Germinal center (tissue), 1 donor: ENCODE measurements at places on chromosomes 11 and 22.

- no peak for DNase-seq
Observed at GRCh38 chr22:27537501-27537900, 264.1 kb downstream of the MN1 start.

GRCh38 chr11:35418282-35419183 is 825 bp downstream of the SLC1A2 start:
- no peak for DNase-seq

- DNase-seq = no peak
Observed at GRCh38 chr11:92224407-92225124, at the start of gene FAT3. Gene FAT3 (plus strand): TSS chr11:92224818. CDS start chr11:92352113, 127,295 bp downstream.

- no peak for DNase-seq
Observed at GRCh38 chr11:39806652-39807051, 1652.8 kb downstream of the LRRC4C start.

- DNase-seq = no peak
Observed at GRCh38 chr11:60924110-60924905, at the start of gene TMEM132A. Gene TMEM132A (plus strand): TSS chr11:60924460. CDS start chr11:60924634, 174 bp downstream.

GRCh38 chr11:1939006-1939625 is 8.0 kb upstream of the MRPL23 start:
- DNase-seq = no peak

DNA sequence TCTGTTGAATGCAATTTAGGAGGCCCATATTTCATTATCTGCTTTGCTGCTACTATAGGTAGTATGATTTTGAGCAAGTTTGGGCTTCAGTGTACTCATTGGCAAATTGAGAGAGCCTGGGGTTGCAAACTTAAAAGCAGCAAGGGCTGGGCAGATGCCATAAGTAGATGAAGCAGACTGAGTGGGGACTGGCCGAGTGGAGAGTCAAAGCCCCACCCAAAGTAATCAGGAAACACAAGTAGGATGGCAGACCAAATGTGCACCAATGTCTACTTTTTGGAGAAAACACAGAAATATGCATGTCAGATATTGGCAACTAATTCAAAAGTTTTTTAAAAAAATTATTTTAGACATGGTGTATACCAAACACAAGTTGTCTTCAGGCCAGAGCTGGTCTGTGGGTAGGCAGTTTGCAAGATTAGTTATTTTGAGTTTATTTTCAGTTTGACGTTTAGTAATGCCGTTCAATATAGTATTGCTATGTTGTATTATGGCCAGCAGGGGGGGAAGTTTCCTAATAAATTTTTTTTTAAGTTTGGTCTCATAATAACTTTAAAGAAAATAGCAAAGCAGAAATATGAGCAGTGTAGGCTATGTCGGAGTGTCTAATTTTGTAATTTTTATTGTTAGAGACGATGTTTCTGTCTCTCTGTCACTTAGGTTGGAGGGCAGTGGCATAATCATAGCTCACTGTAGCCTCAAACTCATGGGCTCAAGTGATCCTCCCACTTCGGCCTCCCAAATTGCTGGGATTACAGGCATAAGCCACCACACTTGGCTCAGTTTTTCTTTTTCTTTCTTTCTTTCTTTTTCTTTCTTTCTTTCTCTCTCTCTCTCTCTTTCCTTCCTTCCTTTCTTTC is 105.1 kb downstream of the HIPK3 start:
- DNase-seq = peak; percentile 43

DNA sequence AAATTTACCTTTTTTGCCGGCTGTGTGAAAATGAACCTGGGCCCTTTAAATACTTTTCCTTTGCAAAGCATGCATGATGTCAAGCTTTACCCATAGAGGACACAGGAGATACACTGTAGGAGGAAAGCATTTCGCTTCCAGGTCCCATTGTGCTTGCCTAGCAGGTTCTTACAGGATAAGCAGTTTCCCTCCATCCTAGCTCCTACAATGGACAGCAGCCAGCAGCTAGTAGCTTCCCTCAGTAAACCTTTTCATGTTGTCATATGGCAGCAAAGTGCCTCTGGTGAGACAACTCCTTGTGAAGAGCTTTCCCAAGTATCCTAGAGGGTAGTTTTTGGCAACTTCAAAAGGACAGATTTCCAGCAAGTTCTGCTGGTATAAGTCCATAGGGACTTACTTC is 78.4 kb downstream of the RBFOX2 start:
- no peak for DNase-seq

DNA sequence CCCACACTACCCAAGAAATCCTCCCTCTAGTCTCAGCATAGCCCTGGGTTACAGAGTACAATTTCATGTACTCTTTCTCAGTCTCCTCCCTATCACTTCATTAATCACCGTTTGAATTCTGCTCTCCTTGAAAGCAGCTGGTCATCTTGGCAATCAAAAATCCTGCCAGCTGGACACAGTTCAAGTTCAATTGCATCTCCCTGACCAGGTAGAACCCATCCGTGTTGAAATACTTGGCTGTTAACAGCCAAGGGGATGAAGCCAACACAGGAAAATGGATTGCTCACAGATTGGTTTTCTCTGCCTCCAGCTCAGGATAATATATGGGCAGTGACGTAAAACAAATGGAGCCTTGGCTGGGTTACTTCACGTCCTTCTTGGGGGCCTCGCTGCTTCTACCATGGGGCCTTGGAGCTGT is 55.1 kb upstream of the GRK3 start:
- no peak for DNase-seq

- DNase-seq = peak; percentile 66
Observed at GRCh38 chr22:41444360-41445128, 2.1 kb downstream of the TOB2 start.

DNA sequence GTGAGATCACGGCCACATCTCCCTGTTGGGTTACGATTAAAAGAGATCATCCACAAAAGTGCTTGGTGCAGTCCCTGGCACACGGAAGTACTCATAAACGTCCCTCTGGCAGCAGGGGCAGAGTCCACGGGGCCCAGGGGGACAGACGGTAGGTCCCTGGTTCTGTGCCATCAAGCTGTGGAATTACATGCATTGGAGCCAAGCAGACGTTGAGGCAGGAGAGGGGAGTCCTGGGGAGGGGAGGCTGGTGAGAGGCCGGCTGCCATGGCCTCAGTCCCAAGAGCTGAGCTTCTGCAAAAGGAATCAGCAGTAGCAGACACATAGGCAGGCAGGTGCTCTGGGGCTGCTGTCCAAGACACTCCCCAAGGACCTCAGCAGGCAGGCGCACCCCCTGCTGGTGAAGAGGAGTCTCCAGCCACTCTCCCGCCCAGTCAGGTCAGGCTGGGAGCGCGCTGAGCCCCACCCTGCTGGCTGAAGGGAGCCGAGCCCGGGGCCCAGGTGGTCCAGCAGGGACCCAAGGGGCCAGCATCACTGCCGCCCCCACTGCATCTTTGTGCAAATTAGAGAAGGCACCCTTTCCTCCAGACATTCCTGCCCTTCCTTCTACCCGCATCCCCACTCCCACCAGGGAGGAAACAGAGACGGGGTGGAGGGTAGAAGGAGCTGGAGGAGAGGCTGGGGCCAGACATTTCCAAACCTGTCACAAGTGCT is 7.6 kb upstream of the KCTD17 start:
- DNase-seq = peak; percentile 88

DNA sequence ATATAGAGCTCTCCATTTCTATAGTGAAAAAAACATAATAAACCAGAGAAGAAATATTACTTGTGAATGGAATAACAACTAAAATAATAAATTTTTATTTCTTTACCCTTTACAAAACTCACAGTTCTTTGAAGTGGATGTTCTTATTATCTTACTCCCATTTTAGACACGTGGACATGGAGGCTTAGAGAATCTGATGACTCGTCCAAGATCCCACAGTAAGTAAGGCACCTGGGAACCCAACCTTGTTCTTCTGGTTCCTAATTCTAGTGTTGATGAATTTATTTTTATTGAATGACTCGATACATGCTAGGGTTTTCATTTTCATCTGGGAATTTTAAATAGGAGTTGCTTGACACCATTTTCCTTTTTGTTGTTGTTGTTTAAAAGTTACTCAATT is 1.8 kb downstream of the BPIFC start:
- no peak for DNase-seq

DNA sequence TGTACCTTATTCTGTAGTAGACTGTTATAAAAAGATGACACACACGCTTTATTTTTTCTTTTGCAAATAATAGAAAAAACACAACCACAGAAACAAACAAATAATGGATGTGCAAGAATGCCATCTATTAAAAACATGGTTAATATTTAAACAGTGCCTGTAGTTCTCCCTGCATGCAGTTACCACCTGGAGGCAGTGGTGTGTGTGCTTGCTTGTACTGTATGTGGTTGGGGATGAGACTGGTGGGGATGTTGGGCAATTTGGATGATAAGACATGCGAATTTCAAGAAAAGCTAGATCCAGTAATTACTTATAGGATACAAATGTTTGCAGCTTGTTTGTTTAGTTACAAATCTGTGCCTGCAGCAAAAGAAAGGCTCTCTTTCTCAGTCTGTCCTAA is 3.6 kb downstream of the C11orf87 start:
- no peak for DNase-seq

DNA sequence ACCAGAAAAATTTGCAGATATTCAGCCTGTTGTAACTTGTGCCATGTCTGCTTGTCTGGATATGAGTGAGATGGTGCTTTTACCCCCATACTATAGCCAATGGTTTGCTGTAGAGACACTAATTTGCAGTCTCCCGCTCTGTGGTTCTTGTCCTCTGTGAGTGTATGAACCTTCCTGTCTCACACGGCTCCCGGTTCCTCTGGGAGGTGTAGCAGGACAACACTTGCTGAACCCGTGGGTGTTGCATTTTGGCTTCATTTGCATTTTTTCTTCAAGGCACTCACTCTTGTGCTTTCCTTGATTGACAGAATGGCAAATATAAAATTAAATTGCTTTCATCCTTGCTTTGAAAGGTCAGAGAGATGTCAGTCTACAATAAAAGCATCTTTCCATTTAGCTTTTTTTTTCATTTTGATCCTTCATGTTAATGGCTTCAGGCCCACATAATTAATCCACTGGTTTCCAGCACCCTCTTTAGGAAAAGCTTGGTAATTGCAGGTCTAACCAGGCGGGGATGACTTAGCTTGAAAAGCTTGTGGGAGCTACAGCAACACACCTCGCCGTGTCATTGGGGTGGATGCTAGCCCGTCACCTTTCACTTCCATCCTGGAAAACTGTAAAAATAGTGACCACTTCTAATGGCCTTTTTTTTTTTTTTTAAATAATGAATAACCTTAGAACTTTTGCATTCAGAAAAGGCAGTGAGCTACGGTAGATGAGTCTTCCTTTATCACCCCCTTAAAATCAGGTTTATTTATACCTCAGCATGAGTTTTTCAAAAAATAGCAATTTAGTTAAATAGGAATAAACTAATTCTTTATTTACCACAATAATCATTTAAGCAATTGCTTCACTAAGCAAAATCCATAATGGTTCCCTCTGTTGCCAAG is 27.4 kb upstream of the ST14 start:
- peak; percentile 81 for DNase-seq

DNA sequence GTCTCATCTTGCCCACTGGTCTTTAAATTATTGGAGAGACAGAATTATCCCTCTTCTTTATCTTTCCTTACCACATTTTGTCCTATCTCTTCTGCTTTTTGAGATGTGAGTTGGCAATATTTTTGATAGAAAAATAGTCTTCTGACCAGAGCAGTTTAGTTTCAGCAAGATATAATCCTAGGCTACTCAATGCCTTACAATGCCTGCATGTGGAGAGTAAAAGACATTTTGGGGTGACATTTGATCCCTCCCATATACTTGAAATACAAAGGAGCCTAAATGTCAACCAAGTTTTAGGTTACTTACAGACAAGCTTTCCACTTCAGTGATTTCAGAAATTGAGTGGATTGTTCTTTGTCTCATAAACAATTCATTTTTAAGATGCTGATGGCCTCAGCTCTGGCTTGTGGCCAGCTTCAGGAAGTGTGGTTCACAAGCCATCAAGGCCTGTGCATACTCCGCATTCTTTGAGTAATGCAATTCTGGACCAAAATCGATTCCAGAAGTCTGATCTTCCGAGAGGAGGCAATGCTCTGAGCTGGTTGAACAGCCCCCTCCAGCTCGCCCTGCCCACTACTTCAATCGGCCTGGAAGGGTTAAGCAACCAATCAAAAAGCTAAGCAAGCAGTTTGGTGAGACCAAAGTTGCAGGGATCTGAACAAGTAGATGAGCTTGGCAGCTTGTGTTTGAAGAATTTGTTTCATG is 274.4 kb downstream of the BLID start:
- no peak for DNase-seq
